ENCODE measurements at places on chromosomes 6 and 20.

DNA sequence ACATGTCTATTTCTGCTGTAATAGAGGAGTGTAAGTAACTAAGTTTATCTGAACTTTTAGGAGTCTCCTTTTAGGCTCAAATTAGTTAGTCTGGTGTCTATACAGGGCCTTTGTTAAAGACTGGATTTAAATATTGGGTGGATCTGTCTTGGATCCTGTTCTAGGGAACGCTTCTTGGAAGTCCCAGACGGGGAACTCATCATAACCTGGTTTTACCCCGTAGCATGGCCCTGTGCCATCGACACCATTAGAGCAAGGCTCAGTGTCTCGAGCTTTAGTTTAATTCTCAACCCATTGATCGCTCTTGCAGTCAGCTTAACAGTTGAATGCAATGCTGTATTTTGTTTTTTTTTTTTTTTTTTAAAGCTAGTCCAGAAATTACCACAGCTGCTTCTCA lies 89.9 kb downstream of the CARMIL1 start:
- DNase-seq, result no peak

GRCh38 chr20:8997701-8998117 lies 71.2 kb upstream of the PLCB4 start:
- no peak for DNase-seq

DNA sequence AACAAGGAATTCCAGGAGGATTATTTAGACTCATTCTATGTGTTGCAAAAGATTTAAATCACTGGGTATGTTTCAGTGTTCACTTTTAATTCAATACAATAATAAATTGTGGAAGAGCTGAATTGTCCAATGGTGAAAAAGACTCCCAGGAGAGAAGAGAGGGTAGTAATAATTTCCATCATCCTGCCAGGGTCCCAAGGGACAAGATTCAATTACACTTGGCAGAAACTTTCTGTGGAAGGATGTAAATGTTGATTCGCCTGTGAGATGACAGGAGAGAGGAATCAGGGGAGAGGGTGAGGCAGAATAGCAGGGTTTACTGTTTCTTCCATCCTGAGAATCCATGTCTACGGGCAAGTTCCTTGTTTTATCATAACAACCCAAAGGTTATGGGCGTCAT lies 342.7 kb downstream of the ESR1 start:
- DNase-seq, result no peak

GRCh38 chr6:114376611-114377175 lies 33.9 kb upstream of the HS3ST5 start:
- DNase-seq, result no peak

GRCh38 chr20:50221501-50222308 lies 31.1 kb downstream of the CEBPB start:
- no peak for DNase-seq

DNA sequence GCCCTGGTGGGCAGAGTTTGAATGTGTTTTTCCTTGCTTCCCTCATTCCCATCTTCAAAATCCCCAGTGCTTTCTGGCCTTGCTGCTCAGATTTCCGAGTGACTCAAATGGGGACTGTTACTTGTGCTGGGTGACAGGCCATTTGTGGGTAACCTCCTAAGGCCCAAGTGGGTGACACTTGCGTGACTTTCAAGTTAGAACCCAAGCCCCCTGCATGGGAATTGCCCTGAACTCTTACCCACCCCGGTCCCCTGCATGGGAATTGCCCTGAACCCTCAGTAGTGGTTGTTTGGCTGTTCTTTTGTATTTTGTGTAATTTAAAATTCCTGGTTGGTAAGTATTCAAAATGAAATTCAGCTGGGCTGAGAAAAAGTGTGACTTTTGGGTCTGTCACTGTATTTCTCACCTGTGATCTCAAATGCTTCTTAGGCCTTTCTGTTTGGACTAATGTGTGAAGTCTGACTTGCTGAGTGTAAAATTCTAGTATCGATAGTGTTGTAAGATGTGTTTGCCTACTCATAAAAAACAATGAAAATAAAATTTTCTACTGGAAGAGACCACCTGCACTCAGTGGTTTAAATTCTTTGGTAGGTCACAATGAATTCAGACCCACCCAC lies 12.4 kb upstream of the RBM38 start:
- DNase-seq, result no peak

GRCh38 chr20:19969507-19970255 lies 47.5 kb upstream of the NAA20 start:
- DNase-seq, result no peak

DNA sequence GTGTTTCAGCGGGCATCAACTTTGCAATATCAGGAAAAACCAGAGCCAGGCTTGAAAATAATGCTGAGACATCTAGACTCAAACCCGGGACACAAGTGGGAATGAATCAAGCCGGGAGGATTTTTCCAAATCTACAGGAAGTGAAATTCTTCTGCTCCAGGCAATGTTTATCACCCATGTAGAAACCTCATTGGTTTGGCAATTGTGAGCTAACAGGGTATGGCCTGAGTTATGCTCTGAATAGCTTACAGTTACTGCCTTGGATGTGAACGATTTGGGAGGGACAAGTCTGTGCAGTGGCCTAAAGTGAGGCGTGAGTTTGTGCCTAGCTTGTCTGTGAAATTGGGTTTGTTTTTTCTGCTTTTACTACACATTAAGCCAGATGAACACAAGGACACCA lies 87.4 kb downstream of the PCSK2 start:
- DNase-seq, result no peak

DNA sequence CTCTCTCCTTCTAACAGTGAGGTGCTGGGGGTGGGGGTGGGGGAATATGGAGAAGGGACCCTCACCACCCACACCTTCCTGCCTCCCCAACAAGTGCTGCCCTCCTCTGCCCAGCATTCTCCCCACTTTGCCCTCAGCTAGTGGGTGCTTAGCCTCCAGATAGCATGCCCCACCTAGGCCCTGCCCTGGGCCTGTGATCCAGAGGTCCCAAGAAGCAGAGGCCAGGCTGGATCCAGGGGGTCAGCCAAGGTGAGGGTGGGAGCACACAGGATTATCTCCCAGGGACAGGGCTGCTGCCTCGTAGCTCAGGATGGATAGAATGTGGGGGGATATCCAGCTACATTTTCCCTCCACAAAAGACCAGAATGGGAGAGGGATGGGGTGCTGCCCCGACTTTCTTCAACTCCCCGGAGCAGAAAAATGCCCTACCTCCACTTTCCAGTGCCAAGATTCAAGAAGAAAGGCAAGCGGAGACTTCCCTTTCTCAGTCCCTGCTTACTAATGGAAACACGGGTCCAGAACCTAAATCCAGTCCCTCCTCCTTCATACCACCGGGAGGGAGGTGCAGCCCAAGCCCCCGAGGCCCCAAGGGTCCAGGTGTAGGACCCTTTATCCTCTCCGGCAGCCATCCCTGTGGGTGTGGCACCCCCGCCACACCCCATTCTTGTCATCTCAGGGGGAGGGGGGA lies 987 bp downstream of the ADISSP start:
- no peak for DNase-seq

- no peak for DNase-seq
Measured at GRCh38 chr20:24628985-24629384, 159.6 kb downstream of the SYNDIG1 start.

DNA sequence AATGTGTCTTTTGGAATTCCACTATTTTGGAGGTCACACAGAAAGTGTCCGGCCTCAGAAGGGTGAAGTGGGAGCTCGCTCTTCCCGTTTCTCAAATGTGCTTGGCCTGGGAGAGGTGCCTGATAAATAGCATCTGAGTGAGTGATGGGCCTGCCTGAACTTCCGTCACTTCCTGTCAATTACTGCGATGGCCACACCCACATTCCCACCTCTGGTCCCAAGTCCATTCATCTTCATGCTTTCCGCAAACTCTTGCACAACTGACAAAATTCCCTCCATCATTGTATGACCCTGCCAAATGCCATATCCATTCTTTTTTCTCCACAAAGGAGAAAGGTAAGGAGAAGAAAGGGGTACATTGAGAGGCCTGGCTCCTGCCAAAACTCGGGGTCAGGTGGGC lies 169.0 kb downstream of the QKI start:
- DNase-seq, result no peak

GRCh38 chr6:108884211-108885059 lies 36.2 kb downstream of the ARMC2 start:
- no peak for DNase-seq

GRCh38 chr20:63163171-63163570 lies 52.8 kb downstream of the YTHDF1 start:
- DNase-seq, result no peak
